NCI-H510A treated with DMSO at 0.1 percent for 48 hours (cell line): ENCODE measurements at places on chromosomes 12 and 14.

DNA sequence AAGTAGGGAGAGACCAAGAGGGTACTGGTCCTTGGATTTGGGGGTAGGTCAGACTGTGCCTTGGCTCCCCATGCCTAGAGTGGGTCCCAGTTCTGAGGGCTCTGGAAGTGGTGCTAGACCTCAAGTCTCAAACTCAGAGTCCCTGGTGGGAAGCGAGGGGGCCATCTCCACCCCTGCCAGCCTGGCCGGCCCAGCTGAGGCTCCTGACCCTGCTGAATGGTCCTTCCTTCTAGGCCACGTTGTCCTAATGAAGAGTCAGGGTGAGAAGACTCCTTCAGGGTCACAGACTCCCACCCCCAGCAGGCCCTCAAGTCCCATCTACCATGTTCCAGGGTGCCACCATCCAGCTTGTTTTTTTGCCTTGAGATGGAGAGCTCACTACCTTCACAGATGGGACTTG is 12.9 kb downstream of the SERPINA6 start:
- no peak for DNase-seq

GRCh38 chr12:23813206-23813605 is 136.3 kb downstream of the SOX5 start:
- no peak for DNase-seq

GRCh38 chr12:48980389-48980952 is 2.3 kb downstream of the WNT1 start:
- peak; percentile 51 for DNase-seq

- no peak for DNase-seq
Measured at GRCh38 chr14:62347562-62348011, 585.4 kb downstream of the SNAPC1 start.

DNA sequence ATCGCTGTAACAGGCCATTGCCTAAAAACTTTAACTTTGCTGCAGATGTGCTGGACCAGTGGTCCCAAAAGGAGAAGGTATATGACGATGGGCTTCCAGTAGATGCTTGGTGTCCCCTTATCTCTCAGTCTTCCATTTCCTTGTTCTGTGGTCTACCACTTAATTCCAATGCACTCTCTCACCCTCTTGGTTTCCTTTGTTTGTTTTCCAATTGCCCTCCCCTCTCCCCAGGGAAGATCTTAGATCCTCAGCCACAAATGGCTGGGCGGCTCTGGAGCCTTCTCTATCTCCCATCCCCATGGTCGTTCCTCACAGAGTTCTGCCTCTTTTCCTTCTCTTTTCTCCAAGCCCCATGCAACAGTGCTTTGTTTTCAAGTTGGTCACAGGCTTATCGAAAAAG is 584 bp downstream of the ACSM4 start:
- DNase-seq = no peak

DNA sequence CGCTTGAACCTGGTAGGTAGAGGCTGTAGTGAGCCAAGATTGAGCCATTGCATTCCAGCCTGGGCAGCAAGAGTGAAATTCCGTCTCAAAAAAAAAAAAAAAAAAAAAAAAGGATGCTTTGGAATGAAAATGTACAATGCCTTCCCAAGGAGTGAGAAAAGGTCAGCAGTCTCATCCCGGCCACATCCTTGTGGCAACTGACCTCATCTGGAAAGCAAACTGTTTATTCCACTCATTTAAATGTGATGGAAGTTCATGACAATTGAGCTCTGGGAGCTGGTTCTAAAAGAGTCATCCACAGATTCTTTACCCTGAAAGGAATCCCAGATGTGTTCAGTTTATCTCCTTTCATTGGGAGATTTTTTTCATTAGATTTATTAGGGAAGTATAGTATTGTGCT is 19.4 kb upstream of the LIMA1 start:
- DNase-seq = no peak

DNA sequence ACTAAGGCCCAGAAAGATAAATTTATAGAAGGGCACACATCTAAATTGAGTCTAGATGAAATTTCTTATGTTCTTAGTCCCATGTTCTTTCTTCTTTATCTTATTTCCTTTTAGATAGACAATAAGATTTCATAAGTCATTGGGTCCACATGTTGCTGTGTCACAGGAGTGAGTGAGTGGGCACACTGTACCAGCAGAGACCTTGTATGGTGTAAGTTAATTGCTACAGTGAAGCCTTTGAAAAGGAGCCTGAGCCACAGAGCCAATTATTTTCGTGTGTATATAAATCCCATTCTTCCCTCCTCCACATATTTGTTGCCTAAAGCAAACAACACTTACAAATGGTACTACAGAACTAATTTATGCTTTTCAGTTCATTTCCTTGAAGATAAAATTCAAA is 79.1 kb downstream of the GRIP1 start:
- no peak for DNase-seq

GRCh38 chr14:75539561-75540478 is 17.6 kb downstream of the BATF start:
- DNase-seq = no peak

DNA sequence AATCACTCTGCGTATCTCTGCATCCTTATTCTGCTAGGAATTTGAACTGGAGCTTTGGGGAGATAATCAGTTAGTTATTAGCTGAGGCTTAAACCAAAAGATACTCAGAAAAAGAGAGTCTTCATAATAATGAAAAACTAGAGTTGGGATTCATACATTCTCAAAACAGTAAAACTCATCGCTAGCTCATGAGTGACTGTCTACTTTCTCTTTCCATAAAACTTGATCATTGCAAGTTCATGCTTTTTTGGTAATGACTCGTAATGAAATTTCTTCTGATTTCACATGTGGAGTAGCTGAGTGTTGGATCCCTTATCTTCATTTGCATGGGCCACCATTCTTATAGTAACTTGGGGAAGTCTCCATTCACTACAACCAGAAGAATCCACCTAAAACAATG is 397.7 kb downstream of the PDZRN4 start:
- DNase-seq = no peak

GRCh38 chr12:65335981-65336380 is 57.5 kb downstream of the MSRB3 start:
- no peak for DNase-seq

- DNase-seq = peak; percentile 14
Measured at GRCh38 chr12:11862798-11863197, 207.9 kb upstream of the BCL2L14 start.

GRCh38 chr12:10392394-10392930 is 2.6 kb upstream of the KLRK1 start:
- peak; percentile 25 for DNase-seq

GRCh38 chr12:132743831-132744230 is 17.8 kb downstream of the ANKLE2 start:
- DNase-seq = no peak

DNA sequence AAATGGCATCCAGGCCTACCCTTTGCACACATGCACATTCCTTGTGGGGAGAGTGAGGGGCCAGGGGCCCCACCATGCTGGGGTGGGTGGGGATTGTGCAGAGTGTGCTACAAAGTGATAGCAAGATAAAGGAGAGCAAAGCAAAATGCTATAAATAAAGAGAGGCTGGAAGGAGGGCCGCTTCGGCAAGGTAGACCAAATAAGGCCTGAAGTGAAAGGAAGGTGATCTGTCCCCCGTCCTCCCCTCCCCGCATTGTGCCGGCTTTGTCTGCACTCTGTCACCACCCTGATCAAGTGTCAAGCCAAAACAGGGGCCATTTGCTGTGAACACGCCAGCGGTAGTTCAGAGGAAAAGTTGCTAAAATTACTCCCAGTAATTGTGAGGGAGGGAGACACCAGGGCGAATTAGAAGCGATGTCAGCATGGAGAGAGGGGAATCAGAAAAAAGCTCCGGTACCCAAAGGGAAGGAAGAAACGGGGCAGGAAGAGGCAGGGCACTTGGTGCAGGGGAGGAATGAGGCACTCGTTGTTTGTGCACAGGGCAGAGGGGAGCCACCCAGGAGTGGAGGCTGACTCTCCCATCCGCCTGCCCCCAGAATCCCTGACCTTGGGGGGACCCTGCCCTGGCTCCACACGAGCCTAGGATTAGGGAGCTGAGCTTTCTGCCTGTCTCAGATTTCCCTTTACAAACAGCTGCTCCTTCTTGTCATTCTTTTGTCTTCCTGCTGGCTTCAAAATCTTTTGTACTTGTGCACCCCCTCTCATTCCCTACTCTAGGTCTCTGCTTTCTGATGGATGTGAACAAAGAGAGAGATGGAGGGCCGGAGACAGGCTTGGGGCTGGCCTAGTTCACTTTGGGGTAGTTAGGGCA is 2.9 kb upstream of the MYH7 start:
- DNase-seq = no peak

- no peak for DNase-seq
Measured at GRCh38 chr12:49288922-49289555, 5.9 kb upstream of the PRPH start.

- DNase-seq = no peak
Measured at GRCh38 chr12:1457901-1458300, 136.5 kb downstream of the FBXL14 start.

GRCh38 chr12:121996050-121996944 is 25.4 kb upstream of the BCL7A start:
- DNase-seq = no peak

DNA sequence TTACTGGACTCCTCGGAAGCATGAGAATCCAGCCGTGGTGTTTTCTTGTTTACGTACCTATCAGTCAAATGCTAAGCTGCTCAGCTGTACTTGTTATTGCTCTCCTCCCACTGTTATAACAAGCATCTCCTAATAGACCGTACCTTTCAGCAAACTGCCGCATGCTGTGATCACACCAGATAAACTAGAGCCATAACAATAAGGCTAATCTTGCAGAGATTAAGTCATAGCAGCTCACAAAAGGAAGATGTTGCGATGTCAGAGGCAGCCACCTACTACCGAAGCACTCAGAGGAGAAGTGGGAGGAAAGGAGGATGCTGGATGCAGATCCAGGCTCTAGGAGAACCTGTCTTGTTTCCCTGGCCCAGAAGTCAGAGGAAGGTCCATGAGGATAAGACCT is 196.0 kb downstream of the GALC start:
- no peak for DNase-seq

DNA sequence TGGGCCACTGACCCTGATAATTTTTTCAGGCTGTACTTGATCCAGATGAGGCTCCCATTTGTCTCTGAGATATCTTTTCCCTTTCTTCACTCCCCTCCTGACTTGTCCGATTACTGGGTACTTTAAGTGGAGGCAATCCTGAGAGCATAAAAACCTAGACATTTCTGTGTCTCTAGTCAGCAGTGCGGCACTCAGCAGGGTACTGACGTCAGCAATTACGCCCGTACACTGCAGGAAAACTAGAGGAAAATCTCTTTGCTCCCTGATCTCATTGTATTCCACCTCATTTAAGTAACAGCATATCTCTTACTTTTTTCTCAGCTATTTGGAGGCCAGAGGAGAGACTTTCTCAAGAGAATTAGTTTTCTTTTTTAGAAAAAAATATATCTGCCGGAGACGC is 315.5 kb upstream of the OR4E1 start:
- DNase-seq = no peak

DNA sequence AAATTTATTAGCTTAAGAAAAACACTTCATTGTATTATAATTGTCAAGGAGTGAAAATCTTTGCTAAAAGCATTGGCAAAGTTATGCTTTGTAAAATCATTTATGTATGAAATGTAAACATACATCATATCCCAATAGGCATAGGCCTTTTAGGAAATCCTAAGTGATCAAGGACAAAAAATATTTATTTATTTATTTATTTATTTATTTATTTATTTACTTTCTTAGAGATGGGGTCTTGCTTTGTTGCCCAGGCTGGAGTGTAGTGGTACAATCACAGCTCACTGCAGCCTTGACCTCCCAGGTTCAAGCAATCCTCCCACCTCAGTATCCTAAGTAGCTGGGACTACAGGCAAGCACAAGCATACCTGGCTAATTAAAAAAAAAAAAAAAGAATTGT is 32.0 kb upstream of the DLGAP5 start:
- no peak for DNase-seq

DNA sequence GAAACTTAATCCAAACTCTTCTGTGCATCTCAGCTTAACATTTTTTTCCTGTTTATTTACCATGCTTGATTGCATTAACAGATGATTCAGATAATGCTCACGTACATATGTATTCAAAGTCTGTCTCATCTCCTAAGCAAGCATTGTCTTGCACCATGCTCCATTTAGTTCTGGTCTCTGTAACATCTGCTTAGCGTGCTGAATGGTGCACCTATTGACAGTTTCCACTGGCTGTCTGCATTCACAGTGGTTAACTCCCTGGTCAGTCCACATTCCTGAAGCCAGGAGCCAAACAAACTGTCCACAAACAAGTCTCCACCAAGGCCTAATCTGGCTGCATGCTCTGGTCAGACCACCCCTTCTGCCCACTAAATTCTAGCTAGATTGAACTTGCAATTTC is 83.9 kb downstream of the KNTC1 start:
- DNase-seq = no peak

- no peak for DNase-seq
Measured at GRCh38 chr12:126036348-126036747, 971.1 kb downstream of the AACS start.

GRCh38 chr14:65019944-65020566 is 33.4 kb downstream of the FNTB start:
- peak; percentile 81 for DNase-seq

- DNase-seq = no peak
Measured at GRCh38 chr12:104785886-104786285, 172.2 kb downstream of the SLC41A2 start.

DNA sequence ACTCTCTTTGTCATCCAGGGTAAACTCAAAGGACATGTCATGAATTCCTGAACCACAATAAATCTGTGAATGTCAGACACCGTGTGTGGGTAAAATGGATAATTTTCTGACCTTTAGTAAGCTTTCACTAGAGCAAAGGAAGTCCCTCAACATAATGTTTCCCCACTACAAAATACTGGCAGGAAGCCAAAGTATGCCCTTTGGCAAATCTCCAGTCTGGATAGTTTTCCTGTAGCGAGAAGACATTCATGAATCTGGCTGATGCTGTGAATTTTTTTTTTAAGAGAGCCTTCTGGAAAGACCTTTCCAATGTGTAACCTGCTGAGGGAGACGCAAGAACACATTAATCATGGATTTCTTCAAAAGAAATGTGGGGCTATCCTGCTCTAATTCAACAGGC is 389.6 kb upstream of the DDHD1 start:
- no peak for DNase-seq

GRCh38 chr12:118061011-118061872 is at the start of gene WSB2:
WSB2 (minus strand) TSS chr12:118061179; CDS start chr12:118061048, 131 bp downstream.
- peak; percentile 69 for DNase-seq

DNA sequence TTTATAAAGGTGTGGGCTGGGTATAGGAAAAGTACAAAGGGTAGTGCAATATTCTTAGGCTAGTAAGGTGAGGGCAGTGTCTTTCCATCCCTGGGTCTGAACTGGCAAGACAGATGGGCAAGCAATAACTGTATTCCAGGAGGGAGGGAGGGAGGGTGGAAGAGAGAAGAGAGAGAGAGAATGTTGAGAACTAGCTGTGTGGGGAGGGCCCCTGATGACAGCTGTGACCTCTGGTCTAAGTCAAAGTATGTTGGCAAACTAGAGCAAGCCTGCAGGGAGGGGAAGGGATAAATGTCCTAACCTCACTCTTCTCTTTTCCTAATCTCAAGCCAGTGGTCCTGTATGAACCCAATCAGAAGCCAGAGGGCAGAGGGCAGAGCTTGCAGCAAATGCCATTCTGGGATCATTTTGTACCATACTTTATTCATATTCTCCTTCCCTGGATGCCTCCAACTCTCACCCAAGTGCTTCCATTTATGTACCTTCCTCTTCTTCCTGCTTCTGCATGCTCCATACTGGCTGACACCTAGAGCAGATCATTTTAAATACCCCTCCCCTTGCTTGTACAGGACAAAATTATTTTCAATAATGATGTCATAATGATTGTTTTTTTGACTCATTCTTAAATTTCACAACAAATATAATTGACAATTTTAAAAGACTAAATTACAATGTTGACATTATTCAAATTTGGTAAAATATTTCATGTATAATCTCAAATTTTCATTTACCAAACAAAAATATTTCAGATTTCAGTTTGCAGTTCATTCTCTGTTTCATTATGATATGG is 75.9 kb downstream of the AKAP6 start:
- no peak for DNase-seq

GRCh38 chr12:24681570-24681969 is 267.3 kb downstream of the BCAT1 start:
- DNase-seq = no peak
